ENCODE measurements at places on chromosomes 7 and 10. TPM values are rescaled to one million over a fixed set of nuclear protein-coding genes. Genes with fewer than 3 reads are reported as not detected.

Gene NUDT13
- total RNA-seq, result 0.68 TPM

Gene ZP3
- 1.6 TPM for total RNA-seq

GRCh38 chr10:97532935-97533671, 34.4 kb downstream of the UBTD1 start:
- DNase-seq, result no peak

Gene VAX1
- total RNA-seq, result not detected

Gene ACBD5
- 16.8 TPM for total RNA-seq

DNA sequence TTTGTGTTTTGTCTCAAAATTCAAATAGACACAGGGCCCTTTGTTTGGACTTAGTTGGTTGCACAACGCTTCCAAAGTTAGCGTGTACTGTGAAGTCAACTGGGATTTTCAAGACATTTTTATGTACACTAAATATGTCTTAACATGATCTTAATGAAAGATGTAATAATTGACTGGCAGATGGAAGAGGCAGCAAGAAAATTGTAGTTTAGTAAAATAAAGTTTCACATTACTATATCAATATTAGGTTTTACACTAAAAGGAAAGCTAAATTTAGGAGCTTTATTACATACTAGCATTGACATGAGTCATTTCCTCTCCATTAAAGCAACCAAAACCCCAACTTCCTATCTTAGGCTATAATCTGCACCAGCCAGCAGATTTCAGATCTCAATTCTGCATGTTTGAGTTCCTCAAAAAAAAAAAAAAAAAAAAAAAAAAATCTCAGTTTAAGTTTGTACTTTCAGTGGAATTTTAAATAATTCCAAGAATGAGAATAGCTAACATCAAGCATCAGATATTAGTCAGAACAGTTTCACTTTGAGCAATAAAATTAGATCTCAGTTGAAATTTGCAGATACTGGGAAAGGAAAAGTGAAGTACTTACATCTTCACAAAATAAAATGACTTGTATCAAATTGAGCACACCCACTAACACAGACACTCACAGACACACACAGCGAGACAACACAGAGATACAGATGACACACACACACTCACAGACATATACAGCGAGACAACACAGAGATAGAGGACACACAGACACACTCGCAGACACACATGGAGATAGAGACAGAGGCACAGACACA, 346.6 kb upstream of the KLF6 start:
- no peak for DNase-seq

DNA sequence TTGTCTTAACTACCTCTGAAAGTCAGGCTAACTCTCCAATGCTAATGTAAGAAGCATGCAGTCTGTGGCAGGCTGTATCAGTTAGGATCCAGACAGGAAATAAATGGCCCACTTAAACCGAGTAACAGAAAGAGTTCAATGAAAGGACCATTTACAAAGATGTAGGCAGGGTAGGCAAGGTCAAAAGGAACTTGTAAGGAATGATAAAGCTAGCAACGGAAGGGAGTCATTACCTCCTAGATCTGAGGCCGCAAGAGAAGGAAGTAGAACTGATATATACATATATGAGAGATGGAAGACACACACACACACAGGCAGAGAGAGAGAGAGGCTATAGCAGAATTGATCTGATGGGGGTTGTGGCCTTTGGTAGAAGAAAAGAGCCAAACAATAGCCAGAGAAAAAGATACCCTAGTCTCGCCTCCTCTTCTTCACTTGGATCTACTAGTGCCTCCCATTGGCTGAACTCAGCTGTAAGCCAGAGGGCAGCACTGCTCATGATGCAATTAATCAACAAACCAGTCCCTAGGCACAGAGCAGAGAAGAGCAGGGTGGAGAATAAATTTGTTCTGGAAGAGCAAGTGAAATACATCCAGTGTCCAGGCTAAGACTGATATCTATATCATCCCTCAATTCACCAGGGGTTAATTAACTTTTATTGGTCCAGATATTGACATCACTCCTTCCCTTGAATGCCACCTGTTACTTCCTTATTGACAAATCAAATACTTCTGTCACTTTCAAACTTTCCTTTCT, 91.2 kb downstream of the LSMEM1 start:
- DNase-seq, result no peak

DNA sequence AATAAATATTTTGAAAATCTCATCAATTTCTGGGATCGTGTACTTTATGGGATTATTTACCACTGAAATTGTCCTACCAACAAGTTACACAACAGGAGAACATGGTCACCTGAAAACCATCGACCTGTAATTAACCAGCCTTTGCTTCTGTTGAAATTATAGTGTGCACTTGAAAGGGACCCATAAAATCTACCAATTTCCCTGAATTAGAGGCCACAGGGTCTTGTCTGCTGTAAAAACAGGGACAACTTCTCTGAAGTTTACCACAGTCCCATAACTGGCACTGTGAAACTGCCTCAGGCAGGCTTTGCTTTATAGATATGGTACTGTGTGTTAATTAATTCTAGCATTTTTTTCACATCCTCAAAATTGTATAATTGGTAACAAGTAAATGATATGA, 37.7 kb downstream of the RAB19 start:
- DNase-seq, result no peak
